NCI-H2107 (cell line): ENCODE measurements at places on chromosomes 5 and 9.

DNA sequence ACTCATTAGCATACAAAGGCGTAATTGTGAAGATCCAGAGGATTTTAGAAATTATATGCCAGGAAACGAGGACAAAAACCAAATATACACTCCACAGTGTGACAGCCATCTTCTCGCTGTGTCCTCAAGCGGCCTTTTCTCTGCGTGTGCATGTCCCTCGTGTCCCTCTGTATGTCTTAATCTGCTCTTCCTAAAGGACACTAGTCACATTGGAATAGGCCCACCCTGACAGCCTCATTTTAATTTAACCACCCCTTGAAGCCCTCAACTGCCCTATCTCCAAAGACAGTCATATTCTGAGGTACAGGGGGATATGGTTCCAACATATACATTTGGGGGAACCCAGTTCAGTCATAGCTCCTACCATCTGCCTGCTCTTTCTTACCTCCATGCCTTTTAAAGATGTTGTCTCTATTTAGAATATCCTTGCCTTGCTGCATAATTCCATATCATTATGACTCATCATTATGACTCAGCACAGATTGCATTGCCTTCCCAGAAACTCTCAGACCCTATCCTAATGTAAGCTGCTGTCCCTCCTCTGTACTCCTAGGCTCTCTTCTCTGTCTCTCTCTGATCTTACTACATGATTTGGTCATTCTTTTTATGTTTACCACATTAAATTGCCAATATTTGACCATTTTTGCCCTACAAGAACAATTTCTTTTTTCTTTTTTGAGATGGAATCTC, 210.9 kb downstream of the AOPEP start:
- no peak for DNase-seq

- DNase-seq: no peak
Observed at GRCh38 chr9:113542741-113543140, 79.2 kb downstream of the RGS3 start.

GRCh38 chr9:13175732-13176131, 103.8 kb downstream of the MPDZ start:
- DNase-seq: no peak

DNA sequence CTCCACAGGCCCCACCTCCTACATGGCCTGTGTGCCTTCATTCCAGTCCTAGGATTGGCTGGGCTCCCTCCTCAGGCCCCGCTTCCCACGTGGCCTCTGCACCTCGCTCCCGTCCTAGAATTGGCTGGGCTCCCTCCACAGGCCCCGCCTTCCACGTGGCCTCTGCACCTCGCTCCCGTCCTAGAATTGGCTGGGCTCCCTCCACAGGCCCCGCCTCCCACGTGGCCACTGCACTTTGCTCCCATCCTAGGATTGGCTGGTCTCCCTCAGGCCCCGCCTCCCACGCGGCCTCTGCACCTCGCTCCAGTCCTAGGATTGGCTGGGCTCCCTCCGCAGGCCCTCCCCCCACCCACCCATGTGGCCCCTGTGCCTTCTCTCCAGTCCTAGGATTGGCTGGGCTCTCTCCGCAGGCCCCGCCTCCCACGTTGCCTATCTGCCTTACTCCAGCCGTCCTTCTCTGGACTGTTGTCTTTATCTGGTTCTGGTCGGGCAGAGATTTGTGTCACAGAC, 45.3 kb upstream of the CACNA1B start:
- no peak for DNase-seq

DNA sequence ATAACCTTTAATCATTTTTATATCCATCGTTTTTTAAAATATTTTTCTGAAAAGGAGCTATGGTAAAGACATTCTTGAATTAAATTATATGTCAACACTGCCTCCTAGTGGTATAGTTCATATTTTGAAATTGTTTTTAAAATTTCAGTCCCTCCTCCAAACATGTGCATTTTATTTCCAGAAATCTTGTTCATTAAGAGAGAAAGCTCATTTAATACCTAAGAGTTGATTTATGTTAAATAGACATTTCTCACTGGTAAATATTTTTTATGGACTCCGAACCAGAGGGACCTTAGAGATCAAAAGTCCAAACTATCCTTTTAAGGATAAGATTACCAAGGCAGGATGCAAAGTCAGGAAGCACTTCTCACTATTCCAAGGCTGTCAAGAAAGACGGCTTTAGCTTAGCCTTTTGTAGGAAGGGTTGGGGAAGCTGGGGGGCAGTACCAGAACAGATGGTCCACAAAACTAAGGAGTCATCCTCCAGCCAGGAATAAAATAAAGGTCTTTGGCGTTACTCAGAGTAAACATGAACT, 21.6 kb downstream of the BHMT start:
- DNase-seq: peak; percentile 4

DNA sequence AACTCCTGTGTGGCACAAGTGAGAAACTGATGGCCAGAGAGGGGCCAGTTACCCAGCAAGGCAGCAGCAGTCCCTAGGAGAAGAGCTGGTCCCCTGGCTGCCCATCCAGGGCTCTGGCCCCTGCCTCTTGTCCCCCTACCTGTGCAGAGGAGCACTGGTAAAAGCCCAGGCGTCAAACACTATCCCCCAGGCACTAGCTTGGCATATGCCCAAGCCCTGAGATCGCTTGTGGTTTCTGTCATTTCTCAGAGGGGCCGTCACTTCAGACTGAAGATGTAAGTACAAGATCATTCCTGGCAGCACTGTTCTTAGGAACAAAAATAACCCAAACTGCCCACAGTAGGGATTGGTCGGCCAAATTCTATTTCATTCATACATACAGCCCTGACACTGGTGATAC, 53.9 kb downstream of the COL15A1 start:
- no peak for DNase-seq

- DNase-seq: no peak
Observed at GRCh38 chr9:114210691-114211276, 55.4 kb downstream of the COL27A1 start.

GRCh38 chr5:111383288-111383970, 128.9 kb downstream of the STARD4 start:
- DNase-seq: no peak

GRCh38 chr5:2849429-2849828, 98.0 kb upstream of the IRX2 start:
- no peak for DNase-seq

DNA sequence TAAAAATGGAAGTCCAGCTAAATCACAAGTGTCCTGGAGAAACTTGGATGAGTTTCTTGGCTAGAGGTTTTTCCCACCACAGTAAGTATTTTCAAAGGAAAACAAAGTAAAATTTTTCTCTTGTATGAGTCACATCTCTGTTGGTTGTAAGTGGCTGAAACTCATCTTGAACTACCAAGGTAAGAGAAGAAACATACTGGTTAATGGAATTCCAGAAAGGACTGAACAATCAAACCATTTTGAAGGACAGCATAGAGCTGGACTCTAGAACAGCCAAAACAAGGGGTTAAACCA, 102.8 kb upstream of the CDKN2B start:
- DNase-seq: no peak

DNA sequence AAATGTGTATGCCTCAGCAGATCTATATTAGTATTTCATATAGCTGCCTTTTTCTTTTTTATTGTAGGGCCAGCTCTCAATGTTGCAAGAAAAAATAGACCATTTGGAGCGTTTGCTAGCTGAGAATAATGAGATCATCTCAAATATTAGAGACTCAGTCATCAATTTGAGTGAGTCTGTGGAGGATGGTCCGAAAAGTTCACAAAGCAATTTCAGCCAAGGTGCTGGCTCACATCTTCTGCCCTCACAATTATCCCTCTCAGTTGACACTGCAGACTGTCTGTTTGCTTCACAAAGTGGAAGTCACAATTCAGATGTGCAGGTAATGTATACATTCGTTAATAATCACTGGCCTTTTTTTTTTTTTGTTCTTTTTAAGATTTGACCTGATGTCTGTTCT, 23.7 kb downstream of the MAN2A1 start:
- DNase-seq: no peak

DNA sequence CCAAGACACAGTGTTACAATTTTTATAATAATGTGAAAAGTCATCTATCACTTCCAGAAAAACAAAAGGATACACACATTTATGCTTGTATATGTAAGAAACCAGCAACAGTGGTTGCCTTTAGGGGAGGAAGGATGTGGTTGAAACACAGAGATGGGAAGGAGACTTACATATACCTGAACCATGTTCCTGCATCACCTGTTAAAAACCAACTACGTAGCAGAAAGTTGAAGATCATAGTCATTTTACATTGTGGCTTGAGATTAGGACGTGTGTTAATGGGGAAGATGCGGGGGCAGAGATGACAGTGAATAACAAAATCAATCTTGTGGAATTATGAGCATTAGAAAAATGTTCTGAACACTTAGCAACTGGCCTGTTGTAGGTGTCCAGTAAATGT, 307.3 kb downstream of the MLLT3 start:
- DNase-seq: no peak

DNA sequence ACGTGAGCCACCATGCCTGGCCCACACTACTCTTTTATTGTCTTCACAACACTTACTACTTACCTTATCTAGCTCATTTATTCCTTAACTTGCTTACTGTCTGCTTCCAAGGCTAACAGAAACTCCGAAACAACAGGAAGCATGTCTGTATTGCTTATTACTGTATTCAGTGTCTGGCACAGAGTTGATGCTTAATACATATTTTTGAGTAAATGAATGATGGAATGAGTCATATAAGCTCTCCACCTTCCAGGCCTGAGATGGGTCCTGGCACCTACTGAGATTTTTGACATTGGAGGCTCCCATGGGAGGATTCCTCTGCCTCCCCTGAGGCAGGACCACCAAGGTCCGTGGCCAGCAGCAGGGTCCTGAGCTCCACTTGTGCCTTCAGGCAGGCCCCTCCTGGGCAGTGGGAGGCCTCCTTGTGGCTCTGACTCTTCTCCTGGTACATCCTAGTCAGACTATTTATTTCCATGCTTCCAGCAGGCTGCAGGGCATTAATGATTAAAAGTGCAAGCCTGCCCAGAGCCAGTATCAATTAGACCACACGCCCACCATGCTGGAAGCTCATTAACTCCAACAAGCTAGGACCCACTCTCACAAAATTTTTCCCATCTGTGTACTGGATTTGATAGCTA, 76.5 kb upstream of the CTNNA1 start:
- no peak for DNase-seq

GRCh38 chr5:14671414-14671813, 6.9 kb downstream of the OTULIN start:
- no peak for DNase-seq

DNA sequence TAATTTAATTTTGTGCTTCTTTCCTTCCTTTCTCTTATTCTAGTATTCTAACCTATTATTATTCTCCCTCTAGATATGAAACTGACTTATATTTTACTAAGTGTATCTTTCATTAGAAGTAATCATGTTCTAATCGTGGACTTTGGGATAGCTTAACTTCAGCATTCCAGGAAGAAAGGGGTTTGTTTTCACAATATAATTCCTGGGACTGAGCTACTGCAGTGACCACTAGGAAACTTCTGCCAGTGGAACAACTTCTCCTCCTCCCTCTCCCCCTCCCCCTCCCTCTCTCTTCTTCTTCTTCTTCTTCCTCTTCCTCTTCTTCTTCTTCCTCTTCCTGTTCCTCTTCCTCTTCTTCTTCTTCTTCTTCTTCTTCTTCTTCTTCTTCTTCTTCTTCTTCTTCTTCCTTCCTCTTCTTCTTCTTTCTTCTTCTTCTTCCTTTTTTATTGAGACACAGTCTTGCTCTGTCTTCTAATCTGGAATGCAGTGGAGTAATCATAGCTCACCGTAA, 127.9 kb downstream of the NNT start:
- DNase-seq: no peak

DNA sequence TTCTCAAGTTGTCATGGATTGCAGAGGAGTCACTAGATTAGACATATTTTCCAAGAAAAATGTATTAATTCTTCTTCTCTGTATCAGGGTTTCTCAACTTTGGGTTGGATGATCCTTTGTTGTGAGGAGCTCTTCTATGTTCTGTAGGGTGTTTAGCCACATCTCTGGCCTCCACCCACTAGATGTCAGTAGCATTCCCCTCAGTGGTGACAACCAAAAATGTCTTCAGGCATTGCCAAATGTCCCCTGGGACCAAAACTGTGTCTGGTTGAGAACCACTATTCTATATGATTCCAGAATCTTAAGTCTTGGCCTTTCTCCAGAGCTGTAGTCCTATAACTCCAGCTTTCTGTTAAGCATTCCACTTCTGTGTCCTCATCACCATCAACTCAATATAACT, 220.9 kb downstream of the KIAA0825 start:
- DNase-seq: no peak

GRCh38 chr9:79224672-79225433, 346.9 kb upstream of the TLE4 start:
- no peak for DNase-seq

- no peak for DNase-seq
Observed at GRCh38 chr9:5455181-5455580, 4.8 kb downstream of the CD274 start.

DNA sequence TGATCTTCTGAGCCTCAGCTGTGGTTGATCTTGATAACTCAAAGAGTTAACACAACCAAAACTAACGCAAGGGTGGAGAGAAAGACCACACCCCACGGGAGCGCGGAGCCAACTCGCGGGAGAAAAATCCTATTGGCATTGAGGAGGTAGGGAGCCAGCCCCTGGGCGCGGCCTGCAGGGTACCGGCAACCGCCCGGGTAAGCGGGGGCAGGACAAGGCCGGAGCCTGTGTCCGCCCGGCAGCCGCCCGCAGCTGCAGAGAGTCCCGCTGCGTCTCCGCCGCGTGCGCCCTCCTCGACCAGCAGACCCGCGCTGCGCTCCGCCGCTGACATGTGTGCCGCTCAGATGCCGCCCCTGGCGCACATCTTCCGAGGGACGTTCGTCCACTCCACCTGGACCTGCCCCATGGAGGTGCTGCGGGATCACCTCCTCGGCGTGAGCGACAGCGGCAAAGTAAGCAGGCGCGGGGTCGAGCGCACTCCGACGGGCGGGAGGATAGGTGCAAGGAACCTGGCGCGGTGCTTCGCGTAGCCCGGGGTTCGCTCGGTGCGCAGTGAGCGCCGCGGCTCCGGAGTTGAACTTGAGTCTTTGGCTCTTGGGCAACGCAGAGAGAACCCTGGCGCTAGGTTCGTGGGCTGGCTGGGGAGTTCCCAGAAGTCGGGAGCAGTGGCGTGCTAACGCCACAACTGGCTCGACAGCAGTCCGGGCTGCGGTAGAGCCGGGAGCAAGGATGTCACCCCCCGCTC, at the start of gene GDA:
Gene GDA, plus strand, starts transcription at position 210 of the 745 bp plus-strand sequence. Its CDS starts 120 bp downstream, at position 330.
- no peak for DNase-seq
